Stimulated activated naive CD8-positive, alpha-beta T cell treated with anti-CD3 and anti-CD28 coated beads, Interleukin-15, amount 100 ng/mL, for 72 hours (primary cell): ENCODE measurements at places on chromosomes 5 and 9.

- DNase-seq: no peak
Measured at GRCh38 chr5:61744690-61745619, 412.9 kb downstream of the ZSWIM6 start.

DNA sequence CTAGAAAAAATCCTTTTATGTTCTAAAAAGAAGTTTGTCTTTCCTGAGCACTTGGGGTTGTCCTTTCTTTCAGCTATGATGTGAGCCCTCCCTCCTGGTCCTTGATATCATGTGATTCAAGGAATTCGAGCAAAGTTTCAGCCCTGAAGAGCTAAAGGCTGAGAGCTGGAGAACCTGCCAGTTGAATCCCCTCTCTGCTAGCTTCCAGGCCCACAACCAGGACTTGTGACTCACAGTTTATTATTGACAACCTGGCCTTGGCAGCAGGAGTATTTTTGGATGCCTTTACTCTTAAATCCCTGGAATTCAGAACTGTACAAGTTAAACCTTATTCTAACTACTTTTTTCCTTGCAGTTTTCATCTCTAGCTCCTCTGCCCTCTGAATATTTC is 182.8 kb downstream of the SPOCK1 start:
- DNase-seq: no peak

DNA sequence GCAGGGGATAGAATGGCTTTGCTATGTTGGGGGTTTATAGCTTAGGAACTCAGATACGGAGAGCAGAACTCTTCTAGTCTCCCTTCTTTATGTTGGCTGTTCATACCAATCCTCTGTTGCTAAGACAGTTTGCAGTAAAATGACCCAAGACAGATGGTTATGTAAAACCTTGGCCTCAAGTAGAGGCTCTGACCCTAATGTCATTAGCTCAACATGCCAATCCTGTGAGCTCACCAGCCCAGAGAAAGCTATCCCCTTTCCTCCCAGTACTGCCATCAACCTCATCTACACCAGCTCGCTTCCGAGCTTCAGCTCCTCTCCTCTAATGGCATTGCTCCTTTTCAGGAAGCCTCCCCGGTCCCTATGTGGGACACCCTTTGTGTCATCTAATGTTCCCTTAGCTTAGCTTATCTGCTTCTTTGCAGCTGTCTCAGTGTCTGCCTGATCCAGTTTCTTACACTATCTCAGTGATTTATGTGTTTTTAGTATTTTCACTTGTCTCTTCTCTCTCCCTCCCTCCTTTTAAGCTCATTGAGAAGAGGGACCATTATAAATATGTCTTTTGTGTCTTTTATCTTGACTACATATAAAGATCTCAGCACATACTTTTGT is 281.3 kb upstream of the CLINT1 start:
- no peak for DNase-seq

- DNase-seq: no peak
Measured at GRCh38 chr5:38823503-38823902, 22.3 kb upstream of the OSMR start.

- peak; percentile 25 for DNase-seq
Measured at GRCh38 chr9:134738869-134739659, 97.5 kb downstream of the COL5A1 start.

GRCh38 chr5:54159153-54159892 is 151.1 kb downstream of the ARL15 start:
- DNase-seq: no peak

- no peak for DNase-seq
Measured at GRCh38 chr9:134442486-134443173, 116.4 kb downstream of the RXRA start.

- no peak for DNase-seq
Measured at GRCh38 chr5:2352101-2352861, 399.2 kb downstream of the IRX2 start.

DNA sequence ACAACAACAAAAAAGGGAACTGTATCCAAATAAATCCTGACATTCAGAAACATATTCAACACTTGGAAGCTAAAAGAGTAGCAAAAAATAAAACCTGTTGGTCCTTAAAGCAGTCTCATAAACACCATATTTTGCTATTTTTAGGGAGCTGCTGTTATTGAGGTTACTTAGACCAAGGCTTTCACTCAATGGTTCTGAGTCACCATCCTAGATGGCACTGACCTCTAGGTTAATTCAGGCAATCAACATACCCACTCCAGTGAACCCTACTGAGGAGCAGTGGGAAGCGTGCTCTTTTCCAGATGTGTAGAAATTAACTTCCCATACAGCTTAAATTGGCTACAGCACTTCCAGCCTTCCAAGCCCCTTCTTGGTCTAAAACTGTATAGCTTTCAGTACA is 5.2 kb downstream of the GNAQ start:
- no peak for DNase-seq

- no peak for DNase-seq
Measured at GRCh38 chr9:110782701-110783100, 114.1 kb downstream of the MUSK start.

GRCh38 chr5:58544195-58544594 is 38.7 kb upstream of the RAB3C start:
- no peak for DNase-seq

DNA sequence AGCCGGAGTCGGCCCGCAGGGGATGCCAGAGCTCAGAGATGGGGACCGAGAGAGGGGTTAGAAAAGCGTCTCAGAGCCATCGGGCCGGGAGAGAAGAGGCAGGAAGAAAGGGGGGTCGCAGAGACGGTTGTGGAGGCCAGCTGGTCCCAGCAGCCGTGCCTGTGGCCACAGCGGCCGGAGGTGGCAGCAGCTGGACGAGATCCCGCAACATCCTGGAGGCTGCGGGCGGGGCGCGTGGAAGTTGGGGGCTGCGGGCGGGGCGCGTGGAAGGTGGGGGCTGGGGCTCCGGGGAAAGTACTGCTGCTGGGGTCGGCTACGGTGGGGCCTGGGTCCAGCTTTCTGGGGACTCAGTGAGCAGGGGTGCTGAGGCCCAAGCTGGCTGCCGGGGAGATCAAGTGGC is 34.4 kb upstream of the EGFL7 start:
- DNase-seq: no peak

GRCh38 chr5:136382791-136383190 is 17.4 kb upstream of the TRPC7 start:
- no peak for DNase-seq

DNA sequence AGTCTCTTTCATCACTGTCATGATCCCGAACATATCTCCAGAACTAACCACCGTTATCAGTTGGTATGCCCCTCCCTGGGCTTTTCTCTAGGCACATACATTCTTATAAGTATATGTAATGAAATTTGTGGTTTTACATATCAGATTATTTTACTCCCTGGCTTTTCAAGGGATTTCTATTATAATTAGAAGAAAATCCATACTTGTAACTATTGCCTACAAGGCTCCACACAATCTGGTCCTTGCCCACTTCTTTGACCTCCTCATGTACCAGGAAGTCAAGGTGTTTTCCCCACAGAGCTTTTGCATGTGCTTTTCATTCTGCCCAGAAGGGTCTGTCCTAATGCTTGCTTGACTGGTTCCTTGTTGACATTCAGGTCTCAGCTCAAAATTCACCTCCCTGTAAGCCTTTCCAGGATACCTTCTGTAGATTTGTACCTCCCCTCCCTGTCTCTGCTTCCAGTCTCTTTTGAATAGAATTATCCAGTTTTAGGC is 33.6 kb upstream of the HSD17B4 start:
- no peak for DNase-seq
